ENCODE measurements at places on chromosomes 12 and 14. TPM values are rescaled to one million over a fixed set of nuclear protein-coding genes. Genes with fewer than 3 reads are reported as not detected.

PAH gene
- total RNA-seq = not detected

NAA25 gene
- 6.9 TPM for total RNA-seq

DAO gene
- 22.1 TPM for total RNA-seq

RD3L gene
- not detected for total RNA-seq

APOF gene
- not detected for total RNA-seq

NRL gene
- total RNA-seq = 2.8 TPM

Measured in G401 (cell line).